Colonic mucosa (tissue), 4 donors: ENCODE measurements at places on chromosomes 3 and 15. TPM values are rescaled to one million over a fixed set of nuclear protein-coding genes. Genes with fewer than 3 reads are reported as not detected.

CRYBG3 gene
- 15.7 TPM for total RNA-seq

- no peaks in the 10 kb centered on the region for H3K4me1 ChIP-seq
- no peak for DNase-seq
- no peak overlapping the region for H3K27ac ChIP-seq
- no peak overlapping the region for H3K4me3 ChIP-seq
- no peaks in the 10 kb centered on the region for H3K27me3 ChIP-seq
Measured at GRCh38 chr3:183818706-183819624, 6.4 kb downstream of the MAP6D1 start.

GRCh38 chr3:145182196-145182911 is 978.6 kb downstream of the PLOD2 start:
- DNase-seq = no peak
- H3K4me3 ChIP-seq = no peak overlapping the region
- H3K27ac ChIP-seq = no peak overlapping the region
- no peaks in the 10 kb centered on the region for H3K4me1 ChIP-seq
- H3K27me3 ChIP-seq = no peaks in the 10 kb centered on the region
- no peaks in the 10 kb centered on the region for H3K36me3 ChIP-seq

GRCh38 chr3:57675530-57675929 is 17.3 kb downstream of the DENND6A start:
- H3K27me3 ChIP-seq = no peaks in the 10 kb centered on the region
- no peak overlapping the region for H3K4me3 ChIP-seq
- H3K27ac ChIP-seq = no peak overlapping the region
- H3K4me1 ChIP-seq = no peaks in the 10 kb centered on the region
- no peaks in the 10 kb centered on the region for H3K36me3 ChIP-seq

DNA sequence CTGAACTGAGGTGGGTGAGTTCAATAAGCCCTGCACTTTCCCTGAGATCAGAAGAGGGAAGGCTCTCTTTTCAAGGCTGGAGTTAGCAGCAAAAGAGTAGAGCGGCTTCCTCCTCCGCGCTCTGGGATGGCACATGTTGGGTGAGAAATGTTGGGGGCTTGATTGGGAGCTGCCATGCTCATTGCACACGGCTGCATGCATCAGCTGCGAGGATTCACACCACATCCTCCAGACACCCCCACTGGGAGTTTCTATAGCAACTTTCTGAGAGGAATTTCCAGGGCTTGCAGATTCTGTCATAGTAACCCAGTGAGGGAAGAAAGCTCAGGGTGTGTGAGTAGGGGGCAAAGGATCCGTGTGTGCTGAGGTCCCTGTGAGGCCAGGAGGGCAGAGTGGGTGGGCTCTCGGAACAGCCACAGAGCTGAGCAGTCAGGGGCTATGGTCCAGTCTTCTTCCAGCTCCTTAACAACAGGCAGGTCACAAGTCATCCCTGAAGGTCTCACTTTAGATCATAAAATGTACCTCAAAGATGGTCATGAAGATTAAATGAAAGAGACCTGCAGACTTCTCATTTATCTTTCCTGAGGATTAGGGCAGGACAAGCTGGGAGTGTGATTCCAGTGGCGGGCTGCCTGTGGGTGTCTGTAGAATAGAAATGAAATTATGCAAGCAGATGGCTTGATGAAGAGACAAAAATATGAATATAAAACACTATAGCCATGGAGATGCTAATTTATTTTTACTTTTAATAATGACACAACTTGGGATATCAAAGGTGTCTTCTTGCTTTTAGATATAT is 75.7 kb upstream of the CHRNA7 start:
- H3K27ac ChIP-seq = no peak overlapping the region
- no peak overlapping the region for H3K4me3 ChIP-seq
- H3K27me3 ChIP-seq = no peaks in the 10 kb centered on the region
- H3K4me1 ChIP-seq = no peaks in the 10 kb centered on the region

GRCh38 chr15:54388746-54389145 is 410.5 kb downstream of the UNC13C start:
- H3K36me3 ChIP-seq = no peaks in the 10 kb centered on the region
- H3K27ac ChIP-seq = no peak overlapping the region
- no peaks in the 10 kb centered on the region for H3K4me1 ChIP-seq
- H3K27me3 ChIP-seq = no peaks in the 10 kb centered on the region

DNA sequence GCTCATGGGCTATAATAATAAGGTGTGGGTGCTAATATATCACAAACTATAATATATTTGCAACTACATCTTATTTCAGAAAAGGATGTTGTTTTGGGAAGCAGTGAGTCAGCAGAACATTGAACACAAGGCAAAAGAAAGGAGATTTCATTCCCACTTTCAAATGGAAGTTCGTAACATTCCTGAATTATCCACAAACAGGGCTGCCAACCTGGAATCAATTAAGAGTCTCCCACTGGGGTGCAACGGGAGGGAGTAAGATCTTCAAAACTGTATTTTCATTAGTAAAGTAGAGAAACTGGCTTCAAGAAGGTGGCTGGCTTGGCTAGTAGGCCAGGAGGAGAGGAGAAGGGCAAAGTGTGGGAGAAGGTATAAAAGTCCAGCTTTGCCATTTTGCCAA is 479.6 kb downstream of the CNTN3 start:
- DNase-seq = no peak
- H3K4me1 ChIP-seq = no peaks in the 10 kb centered on the region
- H3K27me3 ChIP-seq = no peaks in the 10 kb centered on the region
- H3K4me3 ChIP-seq = no peak overlapping the region

MASP1 gene
- 0.52 TPM for total RNA-seq

GRCh38 chr3:23377928-23378672 is 175.0 kb downstream of the UBE2E2 start:
- no peaks in the 10 kb centered on the region for H3K27me3 ChIP-seq
- H3K36me3 ChIP-seq = no peaks in the 10 kb centered on the region
- H3K4me1 ChIP-seq = no peaks in the 10 kb centered on the region
- DNase-seq = no peak

DNA sequence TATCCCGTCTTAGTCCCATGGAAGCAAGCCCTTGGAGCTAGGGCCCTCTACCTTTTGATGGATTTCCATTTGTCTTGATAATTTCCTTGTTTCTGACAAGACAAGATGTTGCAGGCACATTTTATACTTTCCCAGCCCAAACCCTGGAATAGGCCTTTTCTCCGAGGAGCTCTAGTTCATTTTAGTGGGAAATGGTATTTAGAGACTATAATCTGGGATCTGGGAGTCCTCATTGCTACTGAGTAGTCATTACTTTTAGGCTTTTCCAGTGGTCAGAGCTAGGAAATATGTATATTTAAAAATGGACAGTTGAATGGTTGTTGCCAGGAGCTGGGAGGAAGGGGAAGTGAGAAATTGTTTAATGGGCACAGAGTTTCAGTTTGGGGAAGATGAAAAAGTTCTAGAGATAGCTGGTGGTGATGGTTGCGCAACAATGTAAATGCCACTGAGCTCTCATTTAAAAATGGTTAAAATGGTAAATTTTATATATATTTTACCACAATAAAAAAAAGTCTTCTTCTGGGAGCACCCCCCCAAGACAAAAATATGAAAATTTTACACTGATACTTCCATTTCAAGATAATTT is 31.6 kb downstream of the MLH1 start:
- H3K36me3 ChIP-seq = no peaks in the 10 kb centered on the region
- no peak for DNase-seq
- H3K27me3 ChIP-seq = no peaks in the 10 kb centered on the region
- H3K4me1 ChIP-seq = no peaks in the 10 kb centered on the region
- no peak overlapping the region for H3K4me3 ChIP-seq
- H3K27ac ChIP-seq = no peak overlapping the region

- H3K4me3 ChIP-seq = no peak overlapping the region
- H3K27me3 ChIP-seq = no peaks in the 10 kb centered on the region
- DNase-seq = no peak
- H3K4me1 ChIP-seq = no peaks in the 10 kb centered on the region
Measured at GRCh38 chr3:88211096-88211890, 61.5 kb downstream of the C3orf38 start.

CLRN1 gene
- not detected for total RNA-seq

DNA sequence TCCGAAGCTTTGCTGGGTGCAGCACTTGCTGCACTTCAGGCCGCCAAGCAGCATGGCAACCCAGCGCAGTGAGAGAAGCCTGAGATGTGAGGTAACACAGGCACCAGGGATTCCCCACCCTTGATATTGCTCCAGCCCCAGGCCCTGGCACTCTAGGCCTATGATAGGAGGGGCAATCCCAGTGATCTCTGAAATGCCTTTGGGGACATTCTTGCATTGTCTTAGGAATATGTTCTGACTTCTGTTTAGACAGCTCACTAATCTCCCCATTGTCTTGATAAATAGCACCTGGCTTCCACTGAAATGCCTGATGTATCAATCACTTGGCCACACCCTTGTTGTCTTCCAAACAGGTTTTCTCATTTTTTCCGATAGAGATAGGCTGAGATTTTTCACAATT is 102.8 kb downstream of the SOX14 start:
- no peak overlapping the region for H3K4me3 ChIP-seq
- no peak overlapping the region for H3K27ac ChIP-seq
- no peaks in the 10 kb centered on the region for H3K4me1 ChIP-seq
- DNase-seq = no peak
- no peaks in the 10 kb centered on the region for H3K36me3 ChIP-seq

COX5A gene
- 563 TPM for total RNA-seq

ACAD9 gene
- 32.0 TPM for total RNA-seq
